LNCaP clone FGC (cell line): ENCODE measurements at places on chromosomes 13 and 19.

- DNase-seq = no peak
Observed at GRCh38 chr13:60759499-60759898, 362.5 kb downstream of the TDRD3 start.

DNA sequence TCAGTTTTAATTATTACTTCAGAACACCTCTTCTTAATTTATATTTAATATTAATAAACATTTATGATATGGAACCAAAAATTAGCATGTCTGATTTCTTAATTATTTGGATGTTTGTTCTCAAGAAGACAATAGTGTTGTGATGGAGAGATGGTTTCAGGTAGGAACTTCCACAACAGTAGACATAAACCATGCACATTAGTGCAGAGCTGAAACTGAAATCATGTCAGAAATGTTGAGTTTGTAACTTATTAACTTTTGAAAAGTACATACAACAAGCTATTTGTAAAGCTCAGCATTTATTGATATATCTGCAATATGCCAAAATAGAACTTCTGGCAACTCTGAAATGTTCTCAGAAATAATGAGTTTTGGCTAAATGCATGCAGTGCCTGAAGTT is 11.8 kb upstream of the EDNRB start:
- DNase-seq = no peak

DNA sequence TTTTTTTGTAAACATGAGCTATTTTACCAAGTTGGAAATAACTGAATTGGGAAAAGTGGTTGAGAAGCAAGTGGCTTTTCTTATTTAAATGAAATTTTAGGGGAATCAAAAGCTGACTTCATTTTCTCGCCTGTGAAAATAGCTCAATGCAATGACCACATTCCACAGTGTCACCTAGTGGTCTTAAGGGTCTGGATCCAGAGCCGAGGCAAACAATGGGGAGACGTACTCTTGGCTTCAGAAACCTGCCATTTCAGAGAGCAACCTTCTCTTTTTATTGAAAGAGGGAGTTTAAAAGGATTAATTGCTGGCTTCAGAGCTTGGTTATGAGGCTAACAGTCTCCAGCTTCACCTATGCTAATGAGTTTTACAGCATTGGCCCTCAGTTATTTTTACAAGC is 39.7 kb upstream of the RXFP2 start:
- DNase-seq = no peak

- no peak for DNase-seq
Observed at GRCh38 chr13:48492470-48493065, 40.3 kb downstream of the RCBTB2 start.

- no peak for DNase-seq
Observed at GRCh38 chr13:29706923-29707322, 111.4 kb upstream of the SLC7A1 start.

GRCh38 chr19:15702534-15702930 is 25.3 kb upstream of the OR10H2 start:
- DNase-seq = peak; percentile 45

GRCh38 chr13:109785141-109785891 is 1.1 kb downstream of the IRS2 start:
- DNase-seq = no peak

- DNase-seq = no peak
Observed at GRCh38 chr19:6213696-6214641, 65.8 kb downstream of the MLLT1 start.

GRCh38 chr19:3694361-3695123 is 5.7 kb downstream of the PIP5K1C start:
- DNase-seq = no peak

DNA sequence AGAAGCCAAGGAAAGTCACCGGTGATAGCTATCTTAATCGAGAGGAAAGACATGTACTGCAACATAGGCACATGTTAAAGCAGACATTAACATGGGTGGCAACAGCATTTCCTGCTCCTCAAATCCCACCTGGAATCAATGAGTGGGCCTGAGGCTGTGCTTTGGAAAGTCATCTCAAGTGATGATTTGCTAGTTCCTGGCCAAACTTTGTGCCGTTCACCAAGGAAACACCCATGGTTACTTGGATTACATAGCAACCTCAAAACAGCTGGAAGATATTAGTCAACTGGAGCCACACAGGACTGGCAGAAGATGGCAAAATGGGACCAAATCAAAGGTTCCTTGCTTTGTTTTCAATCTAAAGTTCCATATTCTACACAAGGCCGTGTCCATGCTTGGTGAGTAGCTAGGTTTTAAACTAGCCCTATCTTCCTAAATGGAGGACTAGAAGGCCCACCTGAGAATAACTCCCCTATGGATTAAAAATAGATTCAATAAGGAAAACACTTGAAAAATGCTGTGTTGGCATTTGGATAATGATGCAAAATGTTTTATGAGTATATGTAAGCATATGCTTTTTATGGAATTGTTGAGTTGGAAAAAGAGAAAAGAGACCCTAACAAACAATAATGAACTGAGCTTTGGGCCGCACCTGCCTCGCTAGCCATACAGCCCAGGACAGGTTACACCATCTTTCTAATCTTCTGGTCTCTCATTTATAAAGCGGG is 144.5 kb downstream of the RGCC start:
- DNase-seq = no peak

DNA sequence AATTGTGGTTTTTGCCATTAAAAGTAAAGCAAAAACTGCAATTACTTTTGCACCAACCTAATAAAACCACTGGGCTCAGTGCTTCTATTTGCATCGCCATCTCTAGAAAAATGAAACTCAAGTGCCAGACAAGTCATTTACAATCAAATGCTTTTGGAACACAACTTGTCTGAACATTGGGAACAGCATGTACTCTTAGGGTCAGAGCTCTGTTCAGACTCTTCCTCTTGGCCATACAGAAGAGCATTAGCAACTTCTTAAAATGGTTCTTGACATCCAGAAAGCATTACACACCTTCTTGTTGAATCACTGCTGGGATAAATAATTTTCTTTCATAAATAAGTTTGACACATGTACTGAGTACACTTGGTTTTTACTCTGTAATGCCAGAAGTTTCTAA is 272.5 kb downstream of the DCLK1 start:
- no peak for DNase-seq

- DNase-seq = no peak
Observed at GRCh38 chr19:30153326-30154210, 211.5 kb downstream of the URI1 start.

GRCh38 chr13:48446464-48446863 is 33.6 kb upstream of the LPAR6 start:
- no peak for DNase-seq

GRCh38 chr13:30906411-30907051 is 460 bp downstream of the MEDAG start:
- no peak for DNase-seq

GRCh38 chr13:36094478-36094877 is 36.7 kb downstream of the DCLK1 start:
- no peak for DNase-seq

DNA sequence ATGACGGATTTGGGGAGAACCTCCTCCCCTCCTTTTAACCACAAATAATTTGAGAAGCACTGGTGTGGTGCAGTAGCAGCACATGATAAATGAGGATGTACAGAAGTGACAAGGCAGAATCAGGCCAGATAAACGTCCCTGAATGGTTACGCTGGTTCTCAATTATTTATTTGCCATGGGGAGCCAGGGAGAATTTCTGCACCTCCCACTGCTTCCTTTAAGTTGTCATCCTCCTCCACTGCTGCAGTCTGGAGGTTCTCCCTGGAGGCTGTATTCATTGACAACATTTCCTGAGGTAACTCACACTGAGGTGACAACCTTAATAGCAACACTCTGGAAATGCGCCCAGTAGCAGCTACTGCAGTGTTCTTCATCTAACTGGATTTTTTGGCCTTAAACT is 308.9 kb upstream of the SLITRK1 start:
- DNase-seq = no peak

DNA sequence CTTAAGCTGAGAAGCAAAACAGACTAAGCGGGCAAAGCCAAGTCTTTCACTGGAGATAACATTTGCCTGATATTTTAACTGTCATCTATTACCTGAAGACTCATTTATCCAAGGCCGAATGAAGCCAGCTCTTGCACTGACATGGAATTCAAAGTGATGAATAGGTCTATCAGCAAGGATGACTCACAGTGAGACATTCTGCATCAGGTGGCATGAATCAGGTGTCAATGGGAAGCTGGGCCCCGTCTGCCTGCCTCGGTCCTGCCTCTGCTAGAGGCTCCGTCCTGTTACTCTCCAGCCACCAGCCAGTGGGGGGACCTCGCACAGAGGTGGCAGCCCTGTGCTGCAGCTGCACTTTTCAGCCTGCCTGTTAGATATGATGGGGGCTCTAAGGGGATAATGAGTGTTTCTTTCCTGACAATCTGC is 23.5 kb downstream of the STARD13 start:
- no peak for DNase-seq

- no peak for DNase-seq
Observed at GRCh38 chr19:4847190-4847973, 15.9 kb upstream of the TICAM1 start.

DNA sequence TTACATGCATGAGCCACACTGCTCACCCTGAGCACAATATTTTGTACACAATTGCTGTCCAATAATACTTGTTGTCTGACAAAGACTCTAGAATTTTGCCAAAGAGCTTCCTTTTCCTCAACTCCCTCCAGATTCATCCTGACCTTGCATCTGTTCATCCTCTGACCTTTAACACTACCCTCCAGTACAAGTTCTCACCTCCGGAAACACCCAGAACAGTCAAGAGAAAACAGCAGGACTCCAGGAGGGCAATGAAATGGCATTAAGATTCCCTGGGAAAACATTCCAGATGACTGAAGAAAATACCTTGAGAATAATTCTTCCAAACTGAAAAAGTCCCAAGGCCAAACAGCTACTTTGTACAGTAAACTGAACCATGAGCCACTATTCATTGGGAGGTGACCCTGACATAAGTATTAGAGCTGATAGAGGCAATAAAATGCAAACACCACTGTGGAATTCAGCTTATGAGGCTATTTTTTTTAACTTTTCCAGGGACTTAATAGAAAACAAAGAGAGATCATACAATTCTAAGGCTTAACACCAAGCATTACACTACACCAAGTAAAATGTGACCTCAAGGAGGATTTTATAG is 15.7 kb upstream of the COG3 start:
- no peak for DNase-seq

DNA sequence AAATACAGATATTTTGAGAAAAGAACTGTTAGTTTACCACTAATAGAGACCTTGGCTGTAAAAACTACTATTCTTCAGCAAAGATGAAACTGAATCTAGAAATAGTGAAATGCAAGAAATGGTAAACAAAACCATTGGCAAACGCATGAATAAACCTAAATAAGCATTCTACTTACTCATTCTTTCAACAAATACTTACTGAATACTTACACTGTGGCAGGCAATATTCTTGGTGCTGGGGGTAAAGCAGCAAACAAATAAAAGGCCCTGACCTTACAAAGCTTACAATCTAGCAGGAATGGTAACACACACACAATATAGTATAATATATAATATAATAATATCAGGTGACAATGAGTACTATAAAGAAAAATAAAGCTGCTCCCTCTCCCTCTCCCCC is 38.7 kb downstream of the KATNAL1 start:
- no peak for DNase-seq

GRCh38 chr13:47832458-47832972 is 168.6 kb downstream of the SUCLA2 start:
- no peak for DNase-seq

DNA sequence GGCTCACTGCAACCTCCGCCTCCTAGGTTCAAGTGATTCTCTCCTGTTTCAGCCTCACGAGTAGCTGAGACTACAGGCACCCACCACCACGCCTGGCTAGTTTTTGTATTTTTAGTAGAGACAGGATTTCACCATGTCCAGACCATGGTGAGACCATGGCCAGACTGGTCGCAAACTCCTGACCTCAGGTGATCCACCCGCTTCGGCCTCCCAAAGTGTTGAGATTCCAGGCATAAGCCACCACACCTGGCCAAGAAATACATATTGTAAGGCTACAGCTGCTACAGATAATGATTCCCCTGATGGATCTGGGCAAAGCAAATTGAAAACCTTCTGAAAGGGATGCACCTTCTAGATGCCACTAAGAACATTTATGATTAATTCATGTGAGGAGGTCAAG is 17.8 kb downstream of the PLPP2 start:
- no peak for DNase-seq

- no peak for DNase-seq
Observed at GRCh38 chr13:98761986-98762616, 9.6 kb upstream of the SLC15A1 start.
